ENCODE measurements at places on chromosomes 5 and 9.
A peak's percentile ranks its signal among the peaks of the same experiment; 100 is the strongest.

DNA sequence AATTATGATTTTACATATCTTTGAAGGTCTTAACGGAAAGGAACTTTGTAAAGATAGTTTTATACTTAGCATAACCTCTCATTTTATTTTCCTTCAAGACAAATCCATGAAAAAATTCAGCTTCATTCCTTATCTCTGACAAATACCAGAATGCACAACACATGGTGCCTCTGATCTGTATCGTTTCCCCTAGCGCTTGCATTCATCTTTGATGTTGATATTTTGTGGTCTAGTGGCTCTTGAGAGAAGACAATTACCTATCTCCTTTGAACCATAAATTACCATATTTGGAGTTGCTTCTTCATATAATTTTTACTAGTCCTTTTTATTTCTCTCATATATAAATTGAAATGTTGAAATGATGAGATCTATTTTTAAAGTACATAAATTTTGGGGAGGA is 551.3 kb downstream of the PDE4D start:
- no peak for DNase-seq

DNA sequence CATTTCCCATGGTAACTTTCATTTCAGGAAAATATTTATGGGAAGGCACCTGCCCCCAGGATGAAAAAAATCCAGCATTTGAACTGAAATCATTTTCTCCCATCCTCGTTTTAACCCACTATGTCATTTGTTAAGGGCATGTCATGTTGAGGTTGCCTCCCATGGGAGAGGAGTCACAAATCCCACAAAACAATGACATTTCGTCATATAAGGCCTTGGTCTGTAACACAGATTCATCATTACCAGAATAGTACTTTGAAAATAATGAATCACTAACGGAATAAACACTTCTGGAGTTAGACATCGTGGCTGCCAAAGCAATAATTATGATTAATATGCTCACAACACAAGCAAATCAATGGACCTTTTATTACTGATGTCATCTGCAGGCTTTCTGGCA is 274.1 kb downstream of the NDUFS4 start:
- DNase-seq, result no peak

GRCh38 chr5:115231598-115231997 is 31.1 kb downstream of the PGGT1B start:
- DNase-seq, result no peak

- DNase-seq, result peak; percentile 77
These were observed 76.8 kb downstream of the ZDHHC21 start for GRCh38 chr9:14616188-14616982.

DNA sequence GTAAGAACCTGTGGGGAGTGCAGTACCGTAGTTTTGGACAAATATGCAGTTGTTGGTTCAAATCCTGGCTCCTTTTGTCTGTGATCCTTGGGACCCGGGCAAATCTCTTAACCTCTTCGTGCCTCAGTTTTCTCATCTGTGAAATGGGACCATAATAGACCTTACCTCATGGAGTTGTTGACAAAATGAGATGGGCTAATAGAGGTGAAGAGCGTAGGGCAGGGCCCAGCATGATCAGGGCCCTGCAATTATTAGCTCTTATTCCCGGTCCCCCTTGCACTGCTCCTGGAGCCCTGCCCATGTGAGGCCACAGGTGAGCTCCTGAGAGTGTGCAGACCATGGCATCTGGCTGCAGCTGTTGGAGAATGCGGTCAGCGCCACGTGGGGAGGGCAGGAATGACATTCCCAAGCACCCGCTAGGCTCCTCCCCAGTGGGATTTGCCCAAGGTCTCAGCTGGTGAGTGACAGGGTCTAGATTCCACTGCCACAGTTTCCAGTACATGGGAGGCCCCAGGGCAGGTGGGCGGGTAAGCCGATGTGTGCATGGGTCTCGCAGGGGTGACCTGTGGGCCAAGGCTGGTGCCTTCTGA is 41.0 kb downstream of the NEK6 start:
- DNase-seq, result no peak

DNA sequence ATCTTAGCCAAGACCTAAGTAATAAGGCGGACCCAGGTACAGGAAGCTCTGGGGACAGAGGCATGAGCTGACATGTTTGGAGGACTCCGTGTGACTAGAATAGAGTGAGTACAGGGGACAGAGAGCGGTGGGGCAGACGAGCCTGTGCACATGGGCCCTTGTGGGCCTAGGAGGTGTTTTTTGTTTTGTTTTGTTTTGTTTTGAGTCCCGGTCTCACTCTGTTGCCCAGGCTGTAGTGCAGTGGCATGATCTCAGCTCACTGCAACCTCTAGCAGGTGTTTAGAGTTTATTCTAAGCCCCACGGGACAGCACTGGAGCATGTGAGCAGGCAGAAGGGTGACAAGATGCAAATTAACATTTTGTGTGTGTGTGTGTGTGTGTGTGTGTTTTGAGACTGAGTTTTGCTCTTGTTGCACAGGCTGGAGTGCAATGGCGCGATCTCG is 3.1 kb upstream of the EEIG1 start:
- DNase-seq, result no peak

GRCh38 chr5:91341154-91341553 is 42.0 kb downstream of the ARRDC3 start:
- DNase-seq, result no peak

- no peak for DNase-seq
These were observed 237.0 kb downstream of the SYK start for GRCh38 chr9:91038483-91039124.

GRCh38 chr5:62473209-62473608 is 60.6 kb downstream of the IPO11 start:
- peak; percentile 21 for DNase-seq

GRCh38 chr9:127550751-127551150 is 61.3 kb upstream of the STXBP1 start:
- DNase-seq, result no peak

DNA sequence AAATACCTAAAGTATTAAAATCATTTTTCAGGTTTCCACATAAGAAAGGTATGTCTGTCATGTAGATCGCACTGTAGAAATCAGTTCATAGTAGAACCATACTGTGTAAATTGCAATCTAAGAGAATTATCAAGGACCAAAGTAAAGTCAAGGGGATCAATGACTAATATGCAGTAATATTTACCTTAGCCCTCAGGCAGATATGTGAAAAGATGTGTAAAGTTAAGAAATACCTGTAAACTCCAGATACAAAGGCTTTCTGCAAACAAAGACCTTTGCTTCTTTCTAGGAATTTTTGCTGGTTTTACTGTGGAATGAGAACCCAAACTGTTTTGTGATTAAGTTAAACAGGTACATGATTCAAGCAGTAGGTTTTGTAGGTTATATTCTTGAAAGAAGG is 11.6 kb downstream of the POLK start:
- no peak for DNase-seq

DNA sequence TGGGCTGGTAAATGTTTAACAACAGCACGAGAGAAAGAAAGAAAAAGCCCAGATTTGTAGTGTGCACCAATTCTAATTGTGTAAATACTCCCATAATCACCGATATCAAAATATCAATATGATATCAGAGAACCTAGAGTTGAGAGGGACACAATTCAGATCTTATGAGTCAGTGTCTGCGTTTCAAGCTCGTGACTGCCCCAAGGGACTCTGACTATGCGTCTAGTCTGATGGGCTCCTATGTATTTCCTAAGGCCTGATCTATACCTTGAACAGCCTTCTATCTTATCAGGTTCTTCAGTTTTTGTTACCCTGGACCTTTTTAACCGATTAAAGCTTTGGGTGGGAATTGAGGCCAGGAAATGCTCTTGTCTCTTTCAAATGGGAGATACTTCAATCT is 243.0 kb upstream of the SLC24A2 start:
- DNase-seq, result no peak

GRCh38 chr5:141529002-141529401 is 40.1 kb downstream of the PCDHGC5 start:
- peak; percentile 82 for DNase-seq

DNA sequence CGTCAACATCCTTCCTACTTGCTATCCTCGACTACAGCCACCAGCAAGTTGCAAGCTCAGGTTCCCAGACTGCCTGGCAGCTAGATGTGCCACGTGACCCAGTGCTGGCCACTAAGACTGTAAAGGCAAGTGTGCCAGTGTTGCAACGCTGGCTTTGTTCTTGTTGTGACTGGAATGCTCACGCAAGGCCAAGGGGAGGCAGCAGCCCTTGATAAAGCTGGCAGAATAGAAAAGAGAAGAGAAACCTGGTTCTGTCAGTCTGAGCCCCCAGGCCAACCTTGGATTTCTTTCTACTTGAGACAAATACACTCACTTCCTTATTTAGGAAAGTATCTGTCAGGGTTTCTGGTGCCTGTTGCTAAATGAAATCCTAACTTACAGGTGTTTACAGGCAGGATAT is 113.0 kb downstream of the KLHL3 start:
- no peak for DNase-seq

DNA sequence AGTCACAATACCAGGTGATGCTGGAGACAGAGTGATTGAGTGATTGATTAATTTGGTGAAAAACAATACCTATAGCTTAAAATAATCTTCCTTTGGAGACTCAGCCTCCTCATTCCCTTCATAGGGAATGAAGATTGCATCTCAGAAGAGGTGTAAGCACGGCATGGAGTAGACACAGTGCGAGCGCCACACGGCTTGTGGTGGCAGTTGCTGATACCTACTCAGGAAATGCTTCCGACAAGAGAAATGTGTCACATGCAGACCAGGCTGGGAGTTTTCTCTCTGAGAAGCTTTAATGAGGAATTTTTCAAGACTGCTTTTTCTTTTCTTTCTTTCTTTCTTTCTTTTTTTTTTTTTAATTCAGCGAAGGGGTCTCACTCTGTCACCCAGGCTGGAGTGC is 211.8 kb upstream of the OTULINL start:
- no peak for DNase-seq

DNA sequence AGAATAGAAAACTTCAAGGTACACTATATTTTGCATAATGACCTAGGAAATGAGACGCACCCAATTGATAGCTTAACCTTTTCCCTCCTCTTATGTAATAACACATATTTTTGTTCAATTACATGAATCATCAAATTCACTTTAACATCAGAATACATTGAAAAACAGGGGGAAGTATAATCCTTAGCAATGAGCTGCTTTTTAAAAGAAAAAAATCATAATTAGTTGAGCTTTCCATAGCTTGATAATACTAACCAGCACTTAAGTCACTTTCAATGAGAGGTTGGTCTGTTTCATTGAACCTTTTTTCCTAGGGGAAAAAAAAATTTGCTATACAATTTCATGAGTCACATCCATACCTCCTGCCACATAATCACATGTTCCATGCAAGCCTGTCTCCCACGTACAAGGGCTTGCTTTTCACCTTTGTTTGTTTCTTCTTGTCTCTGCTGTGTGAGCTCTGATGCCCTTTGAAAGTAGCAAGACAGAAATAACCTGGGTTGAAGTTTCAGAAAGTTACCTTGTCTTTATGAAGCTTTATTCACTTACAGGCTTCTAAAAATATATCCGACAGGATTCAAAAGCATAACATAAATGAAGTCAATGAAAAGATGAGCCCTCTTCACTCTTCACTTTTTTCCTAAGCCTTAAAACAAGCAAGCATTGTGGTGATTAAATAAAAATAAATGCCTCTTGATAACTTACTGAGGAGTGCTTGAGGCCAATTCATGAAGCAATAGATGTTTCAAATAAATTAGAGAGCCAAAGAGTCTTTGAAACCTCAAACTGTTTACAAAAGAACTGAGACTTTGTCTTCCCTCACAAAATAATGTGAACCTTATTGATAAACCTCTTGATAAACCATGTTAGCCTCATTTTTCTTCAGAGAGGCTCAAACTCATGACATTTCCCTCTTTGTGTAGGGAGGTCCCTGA is 108.5 kb downstream of the FEM1C start:
- DNase-seq, result peak; percentile 45

GRCh38 chr5:132261881-132262845 is 4.7 kb downstream of the PDLIM4 start:
- no peak for DNase-seq

- DNase-seq, result peak; percentile 12
These were observed 229.6 kb downstream of the TMEM167A start for GRCh38 chr5:82847562-82847961.

DNA sequence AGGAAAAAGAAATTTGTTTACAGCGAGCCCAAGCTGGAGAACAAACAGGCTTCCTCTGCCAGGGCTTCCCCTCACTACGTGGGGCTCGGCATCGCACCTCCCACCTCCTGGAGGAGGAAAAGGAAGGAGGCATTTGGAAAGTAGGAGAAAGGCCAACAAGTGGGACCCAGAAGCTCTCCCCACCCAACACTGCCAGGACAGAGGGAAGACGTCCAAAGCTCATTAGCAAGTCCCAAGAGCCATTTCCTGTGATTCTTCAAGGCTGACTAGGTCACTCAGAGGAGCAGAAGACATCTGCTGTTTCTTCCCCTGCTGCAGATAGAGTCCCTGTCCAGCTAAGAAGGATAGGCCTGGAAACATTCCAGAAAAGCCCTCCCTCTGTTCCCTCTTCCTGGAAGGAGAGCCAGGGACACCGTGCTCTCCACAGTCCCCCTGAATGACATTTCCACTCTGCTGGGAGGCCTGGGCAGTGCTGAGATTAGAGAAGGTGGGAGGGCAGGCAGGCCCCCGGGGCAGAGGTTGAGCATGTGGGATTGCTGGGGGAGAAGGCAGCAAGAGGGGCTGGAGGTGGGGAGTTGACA is 57.0 kb upstream of the NEURL1B start:
- DNase-seq, result peak; percentile 9

DNA sequence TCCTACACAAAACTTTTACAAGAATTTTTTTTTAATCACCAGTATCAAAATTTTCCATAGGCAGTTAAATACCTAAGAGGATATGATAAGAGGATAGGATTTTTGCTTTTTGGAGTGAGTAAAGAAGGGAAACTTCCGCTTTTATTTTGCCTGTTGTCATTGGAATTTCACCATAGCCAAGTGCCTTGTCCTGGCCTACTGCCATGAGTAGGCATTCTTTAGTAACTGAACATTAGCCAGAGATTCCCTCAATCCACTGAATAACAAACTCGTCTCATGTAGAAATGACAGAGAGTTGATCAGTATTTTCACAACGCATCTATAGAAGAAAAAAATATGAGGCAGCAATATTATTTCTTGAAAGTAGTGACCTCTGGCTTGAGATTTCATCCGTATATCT is 289.6 kb upstream of the ADAMTSL1 start:
- no peak for DNase-seq

DNA sequence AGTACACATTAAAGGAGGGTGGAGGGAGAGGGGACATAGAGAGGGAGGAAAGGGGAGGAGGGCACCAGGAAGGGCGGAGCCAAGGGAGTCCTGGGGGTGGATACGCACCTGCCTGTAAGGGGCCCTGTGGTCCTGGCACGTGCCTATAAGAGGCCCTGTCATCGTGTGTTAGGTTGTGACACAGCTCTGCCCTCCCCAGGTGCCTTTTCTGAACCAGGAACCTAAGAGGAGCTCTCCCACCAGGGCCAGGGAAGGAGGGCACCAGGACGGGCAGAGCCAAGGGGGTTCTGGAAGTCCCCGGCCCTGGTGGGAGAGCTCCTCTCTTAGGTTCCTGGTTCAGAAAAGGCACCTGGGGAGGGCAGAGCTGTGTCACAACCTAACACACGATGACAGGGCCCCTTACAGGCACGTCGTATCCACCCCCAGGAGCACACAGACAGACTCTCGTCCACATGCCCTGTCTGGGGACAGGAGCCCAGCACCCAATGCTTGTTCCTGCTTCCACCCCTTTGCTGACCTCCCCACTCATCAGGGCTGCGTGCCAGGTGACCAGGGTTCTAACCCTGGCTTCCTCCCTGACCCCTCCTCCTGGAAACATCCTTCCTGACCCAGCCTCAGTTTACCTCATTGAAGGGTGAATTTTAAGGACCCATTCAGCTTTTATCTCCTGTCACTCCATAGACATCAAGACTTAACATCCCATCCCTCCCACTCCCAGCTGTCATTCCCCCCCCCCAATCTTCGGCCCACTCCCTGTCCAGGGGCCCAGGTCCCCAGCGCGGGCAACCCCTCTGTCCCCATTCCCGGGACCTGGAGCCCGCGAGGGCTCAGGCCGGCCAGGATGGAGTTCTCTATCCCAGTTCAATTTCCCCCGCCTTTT is 12.9 kb upstream of the OLFM1 start:
- DNase-seq, result no peak

Measured in fibroblast of mammary gland (primary cell).